ENCODE measurements at places on chromosomes 12 and 14.

GRCh38 chr12:111249018-111249370, 119.9 kb downstream of the PHETA1 start:
- peak; percentile 45 for DNase-seq

DNA sequence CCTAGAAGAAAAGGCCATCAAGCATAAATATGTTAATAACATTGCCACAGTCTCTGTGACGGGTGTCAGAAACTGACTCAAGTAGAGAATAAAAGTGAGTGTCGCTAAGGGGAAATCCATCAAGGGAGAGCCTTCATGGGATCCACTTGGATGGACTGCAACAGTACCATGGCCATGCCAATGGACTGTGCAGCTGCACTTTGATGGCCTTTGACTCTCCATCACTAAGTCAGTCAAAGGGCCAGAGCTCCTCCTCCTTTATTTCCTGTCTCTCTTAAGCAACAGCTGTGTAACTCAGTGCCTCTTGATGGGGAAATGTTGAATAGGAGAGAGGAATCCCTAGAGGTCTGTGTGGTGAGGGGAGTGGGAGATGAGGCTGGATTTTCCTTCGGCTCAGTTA, 335.2 kb downstream of the BMP4 start:
- DNase-seq: no peak

GRCh38 chr12:131910302-131911027, 16.0 kb downstream of the ULK1 start:
- DNase-seq: peak; percentile 11

GRCh38 chr12:79006306-79006705, 141.7 kb downstream of the SYT1 start:
- DNase-seq: peak; percentile 16

DNA sequence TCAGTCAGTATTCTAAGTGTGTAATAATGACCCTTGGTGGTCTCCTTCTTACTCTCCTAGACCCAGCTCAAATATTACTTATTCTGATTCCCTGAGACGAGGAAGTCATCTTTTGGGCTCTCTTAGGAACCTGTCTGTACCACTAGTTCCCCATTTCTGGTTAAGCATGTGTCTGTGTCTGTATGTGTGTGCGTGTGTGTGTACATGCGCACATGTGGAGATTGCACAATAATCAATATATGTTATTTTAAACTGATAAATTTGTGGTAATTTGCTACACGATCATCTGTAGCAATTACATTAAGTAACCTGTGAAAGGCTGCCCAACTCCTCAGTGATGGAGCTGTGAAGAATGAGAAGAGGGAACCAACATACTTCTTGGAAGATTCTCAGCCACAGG, 132.2 kb downstream of the ASCL4 start:
- DNase-seq: no peak

DNA sequence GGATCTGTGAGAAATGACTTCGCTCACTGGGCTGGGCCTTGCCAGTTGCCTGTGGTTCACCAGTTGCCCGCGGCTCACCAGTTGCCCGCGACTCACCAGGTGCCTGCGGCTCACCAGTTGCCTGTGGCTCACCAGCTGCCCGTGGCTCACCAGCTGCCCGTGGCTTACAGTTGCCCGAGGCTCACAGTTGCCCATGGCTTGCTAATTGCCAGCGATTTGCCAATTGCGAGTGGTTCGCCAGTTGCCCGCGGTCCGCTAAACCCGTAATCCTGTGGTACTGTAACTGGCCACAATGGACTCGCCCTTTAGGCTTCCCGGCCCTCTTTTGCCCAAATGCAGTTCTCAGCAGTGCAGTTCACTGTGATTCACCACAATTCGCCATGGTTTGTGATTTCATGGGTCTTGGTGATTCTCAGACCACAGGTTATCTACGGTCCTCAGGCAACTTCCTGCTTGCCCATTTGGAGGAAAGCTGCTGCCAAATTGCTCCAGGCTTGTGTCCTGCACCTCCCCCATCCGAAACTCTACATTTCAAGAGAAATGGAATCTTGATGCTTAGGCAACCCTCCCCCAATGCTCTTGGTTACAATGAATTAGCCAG, 15.0 kb upstream of the MEG3 start:
- DNase-seq: peak; percentile 75

DNA sequence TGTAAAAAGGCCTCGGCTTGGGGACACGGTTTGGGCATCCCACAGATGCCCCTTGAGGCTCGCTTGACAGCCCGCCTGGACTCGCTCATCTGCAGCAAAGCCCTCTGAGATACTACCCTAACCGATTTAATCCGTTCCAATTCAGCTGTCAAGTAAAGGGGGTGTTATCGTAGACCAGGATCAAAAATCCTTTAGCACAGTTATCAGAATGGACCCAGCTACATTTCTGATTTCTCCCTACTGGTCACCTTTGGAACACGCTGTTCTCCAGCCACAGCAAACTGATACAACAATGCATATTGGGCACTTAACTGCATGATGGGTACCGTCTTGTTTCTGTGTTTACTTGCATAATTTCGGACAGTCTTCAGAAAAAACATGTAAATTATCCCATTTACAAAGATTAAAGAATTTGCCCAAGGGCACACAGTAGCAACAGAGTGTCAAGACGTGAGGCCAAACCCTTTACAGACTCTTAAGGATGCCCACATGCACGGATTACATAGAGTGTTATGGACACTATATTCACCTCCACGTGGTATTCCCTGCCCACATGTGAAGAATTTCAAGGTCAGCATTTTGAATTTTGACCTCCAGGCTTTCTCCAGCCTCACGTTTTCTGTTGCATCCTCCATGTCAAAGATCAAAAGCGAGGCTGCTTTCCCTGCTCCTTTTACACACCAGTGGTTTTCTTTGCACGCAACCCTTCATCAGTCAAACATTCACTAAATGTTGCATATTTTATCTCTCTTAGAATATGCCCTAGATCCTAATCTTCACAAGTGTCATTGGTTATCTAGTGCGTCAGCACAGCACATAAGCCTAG, 3.2 kb upstream of the DUSP6 start:
- DNase-seq: no peak

DNA sequence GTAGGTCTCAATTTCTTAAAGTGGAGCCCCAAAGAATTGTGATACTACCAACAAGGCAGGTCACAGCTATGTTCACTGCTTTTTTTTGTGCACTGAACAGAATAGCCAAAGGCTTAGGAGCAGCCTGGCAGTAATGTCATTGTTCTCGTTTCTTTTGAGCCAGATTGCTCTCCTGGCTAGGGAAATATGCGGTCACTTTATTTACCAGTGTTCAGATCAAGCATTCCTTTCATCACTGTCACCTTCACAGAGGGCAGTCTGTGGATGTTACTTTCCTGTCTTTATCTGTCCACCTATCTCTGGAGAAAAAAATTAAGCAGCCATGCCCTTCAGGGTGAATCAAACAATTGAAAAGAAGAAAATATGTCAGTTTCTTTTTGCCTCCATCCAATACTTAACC, 159.6 kb downstream of the BTG1 start:
- no peak for DNase-seq

DNA sequence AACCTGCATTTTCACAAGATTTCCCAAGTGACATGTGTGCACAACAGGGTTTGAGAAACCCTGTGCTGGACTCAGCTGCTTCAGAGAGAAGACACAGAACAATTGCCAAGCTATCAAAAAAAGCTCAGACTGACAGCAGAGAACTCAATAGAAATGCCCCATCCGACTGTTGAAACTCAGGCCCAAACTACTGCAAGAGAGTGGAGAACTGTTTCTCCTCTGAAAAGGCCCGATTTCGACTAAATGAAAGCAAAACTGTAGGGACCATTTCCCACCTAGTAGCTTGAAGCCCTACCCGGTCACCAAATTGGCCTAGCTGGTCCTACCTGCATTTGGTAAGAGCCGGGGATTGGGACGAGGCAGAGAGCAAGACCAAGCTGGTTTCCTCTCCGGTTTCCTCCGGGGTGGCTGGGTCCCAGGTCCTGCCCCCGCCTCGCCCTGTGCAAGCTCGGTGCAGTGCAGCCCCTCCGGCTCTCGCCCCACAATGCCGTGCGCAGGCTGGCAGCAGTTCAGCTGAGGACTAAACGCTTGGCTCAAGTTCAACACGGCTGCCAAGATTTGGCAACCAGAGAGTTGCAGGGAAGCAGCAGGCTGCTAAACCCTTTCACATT, 1180.6 kb downstream of the VRK1 start:
- DNase-seq: peak; percentile 71

DNA sequence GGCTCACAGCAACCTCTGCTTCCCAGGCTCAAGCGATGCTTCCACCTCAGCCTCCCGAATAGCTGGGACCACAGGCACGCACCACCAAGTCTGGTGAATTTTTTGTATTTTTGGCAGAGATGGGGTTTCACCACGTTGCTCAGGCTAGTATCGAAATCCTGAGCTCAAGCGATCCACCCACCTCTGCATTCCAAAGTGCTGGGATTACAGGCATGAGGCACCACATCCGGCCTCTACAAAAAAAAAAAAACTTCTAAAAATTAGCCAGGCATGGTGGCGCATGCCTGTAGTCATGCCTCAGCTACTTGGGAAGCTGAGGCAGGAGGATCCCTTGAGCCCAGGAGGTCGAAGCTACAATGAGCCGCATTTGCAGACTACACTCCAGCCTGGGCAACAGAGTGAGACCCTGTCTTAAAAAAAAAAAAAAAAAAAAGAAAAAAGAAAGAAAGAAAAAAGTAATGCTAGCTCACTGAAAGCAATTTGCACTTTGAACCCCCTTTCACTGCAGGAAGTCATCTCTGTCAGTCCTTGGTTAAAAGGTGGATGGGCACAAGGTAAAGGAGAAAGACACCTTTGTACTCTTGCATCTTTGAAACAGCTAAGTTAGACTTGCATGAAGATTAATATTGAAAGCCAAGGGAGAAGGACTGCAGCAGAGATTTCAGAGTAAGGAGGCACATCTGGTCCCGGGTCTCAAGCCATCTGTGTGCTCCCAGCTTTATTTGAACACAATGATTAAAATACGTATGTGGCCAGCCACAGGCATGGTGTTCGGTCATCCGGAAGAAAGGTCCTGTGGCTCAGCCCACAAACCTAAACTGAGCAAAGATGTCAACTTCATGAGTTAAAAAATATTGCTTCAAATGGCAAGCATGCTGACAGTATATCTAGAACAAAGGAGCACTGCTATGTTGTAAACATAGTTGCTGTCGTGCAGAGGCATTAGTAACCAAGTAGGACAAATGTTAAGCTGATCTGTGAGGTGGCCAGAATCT, 103.8 kb upstream of the HMGA2 start:
- DNase-seq: peak; percentile 91

DNA sequence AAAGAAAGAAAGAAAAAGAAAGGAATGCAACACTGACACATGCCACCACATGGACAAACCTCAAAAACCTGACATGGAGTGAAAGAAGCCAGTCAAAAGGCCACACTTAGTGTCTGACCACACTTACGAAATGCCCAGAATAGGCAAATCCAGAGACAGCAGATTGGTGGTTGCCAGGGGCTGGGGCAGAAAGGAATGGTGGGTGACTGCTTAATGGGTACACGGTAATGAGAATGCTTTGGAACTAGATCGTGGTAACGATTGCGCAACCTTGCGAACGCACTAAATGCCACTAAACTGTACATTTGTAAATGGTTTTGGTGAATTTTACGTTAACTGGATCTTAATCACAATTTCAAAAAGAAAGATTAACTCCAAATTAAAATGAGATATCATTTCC, 39.5 kb downstream of the SCARB1 start:
- peak; percentile 11 for DNase-seq

GRCh38 chr12:38825006-38825405, 80.4 kb downstream of the CPNE8 start:
- DNase-seq: no peak

DNA sequence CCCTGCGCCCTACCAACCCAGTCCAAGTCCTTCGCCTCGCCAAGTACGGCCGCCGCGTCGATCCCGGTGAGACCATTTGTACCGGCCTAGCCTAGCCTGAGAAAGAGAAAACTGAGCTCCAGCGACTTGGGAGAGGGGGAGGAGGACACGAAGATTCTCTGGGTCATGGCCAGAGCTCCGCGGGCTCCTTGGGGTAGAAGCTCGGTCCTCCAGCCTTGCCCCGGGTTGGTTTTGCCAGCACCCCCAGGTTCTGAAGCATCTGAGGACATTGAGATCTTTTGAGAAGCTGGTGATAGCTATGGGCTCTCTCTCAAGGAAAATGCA, 7.3 kb downstream of the LHX5 start:
- DNase-seq: no peak

- DNase-seq: peak; percentile 49
These were observed 44.1 kb upstream of the KCNJ8 start for GRCh38 chr12:21818627-21819026.

GRCh38 chr14:104723651-104724406, at the start of gene ADSS1:
Gene ADSS1, plus strand, starts transcription at chr14:104724229. Its CDS starts 42 bp downstream, at chr14:104724271.
- no peak for DNase-seq

DNA sequence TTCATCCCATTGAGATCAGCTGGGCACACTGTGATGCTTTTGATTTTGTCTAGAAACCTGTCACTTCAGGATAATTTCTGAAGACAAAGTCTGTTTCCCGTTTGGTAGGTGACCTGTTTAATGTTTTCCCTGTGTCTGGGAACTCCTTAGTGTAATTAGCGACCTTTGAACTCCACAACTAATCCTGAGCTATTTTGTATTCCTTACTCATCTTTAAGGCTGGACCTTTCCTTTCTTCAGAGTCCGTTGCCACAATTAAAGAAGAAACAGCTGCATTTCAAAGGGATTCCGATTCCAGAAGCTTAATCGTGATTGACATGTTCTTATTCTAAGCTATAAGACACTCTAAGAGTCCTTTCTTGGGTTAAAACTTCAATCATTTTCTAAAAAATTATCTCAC, 22.0 kb downstream of the AP5M1 start:
- no peak for DNase-seq

- DNase-seq: no peak
These were observed 25.1 kb upstream of the ZNF268 start for GRCh38 chr12:133156125-133156690.

DNA sequence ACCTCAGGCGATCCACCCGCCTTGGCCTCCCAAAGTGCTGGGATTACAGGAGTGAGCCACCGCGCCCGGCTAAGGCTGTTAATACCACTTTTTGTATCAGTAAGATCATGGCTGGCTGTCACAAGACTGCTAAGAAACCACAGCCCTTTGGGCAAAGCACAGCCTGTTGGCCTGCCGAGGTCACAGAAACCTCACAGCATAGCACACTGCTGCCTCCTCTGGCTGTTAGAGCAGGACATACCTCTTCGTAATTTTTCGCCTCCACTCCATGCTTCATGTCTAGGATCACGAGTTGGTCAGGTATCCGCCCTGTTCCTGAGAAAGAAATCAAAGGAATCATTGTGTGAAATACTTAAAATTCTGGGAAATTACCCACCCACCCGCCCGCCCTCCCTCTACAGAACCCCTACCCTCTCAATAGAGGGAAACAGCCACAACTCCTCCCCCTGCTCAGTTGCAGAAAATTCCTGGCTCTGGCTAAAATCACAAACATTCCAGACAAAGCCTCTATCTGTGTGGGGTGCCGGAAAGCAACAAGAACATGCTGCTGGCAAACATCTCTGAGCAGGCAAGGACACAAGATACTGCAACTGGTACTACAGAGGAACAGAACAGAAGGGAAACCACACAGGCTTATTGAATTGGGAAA, 20.7 kb upstream of the NEK9 start:
- DNase-seq: peak; percentile 61

All from fibroblast of skin of right biceps (primary cell).